ENCODE measurements at places on chromosomes 12 and 14.
A peak's percentile ranks its signal among the peaks of the same experiment; 100 is the strongest.

GRCh38 chr14:80787876-80788275 is 153.7 kb downstream of the CEP128 start:
- no peak for DNase-seq

DNA sequence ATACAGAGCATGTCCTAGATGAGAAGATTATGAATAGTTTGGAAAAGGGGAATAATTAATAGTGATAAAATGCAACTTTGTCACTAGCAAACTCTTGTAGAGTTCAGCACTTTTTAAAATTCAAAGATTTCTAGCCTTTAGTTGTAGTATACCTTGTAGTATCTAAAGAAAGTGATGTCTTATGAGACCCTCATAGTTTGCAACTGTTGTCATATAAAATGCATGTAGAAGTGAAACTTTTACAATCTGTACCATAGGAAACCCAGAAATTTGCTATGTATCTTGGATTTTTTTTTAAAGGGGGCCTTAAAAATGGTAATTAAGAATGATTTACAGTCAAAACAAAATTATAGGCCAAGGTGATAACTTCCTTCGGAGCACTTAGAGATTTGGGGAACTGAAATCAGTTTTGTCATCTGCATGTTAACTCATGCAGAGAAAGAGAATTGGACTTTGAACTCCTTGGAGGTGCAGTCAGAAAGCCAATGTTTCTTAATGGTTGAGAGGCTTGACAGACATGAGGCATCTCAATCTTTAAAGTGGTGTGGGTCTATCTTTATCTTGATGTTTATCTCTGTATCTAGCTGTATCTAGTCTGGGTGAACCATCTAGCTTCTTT is 1.3 kb downstream of the LRRK2 start:
- no peak for DNase-seq

- DNase-seq = peak; percentile 57
Observed at GRCh38 chr12:54159140-54159539, 29.6 kb downstream of the SMUG1 start.

- peak; percentile 24 for DNase-seq
Observed at GRCh38 chr12:6772726-6773589, 638 bp downstream of the LAG3 start.

GRCh38 chr12:26610774-26611173 is 222.2 kb downstream of the ITPR2 start:
- DNase-seq = no peak

DNA sequence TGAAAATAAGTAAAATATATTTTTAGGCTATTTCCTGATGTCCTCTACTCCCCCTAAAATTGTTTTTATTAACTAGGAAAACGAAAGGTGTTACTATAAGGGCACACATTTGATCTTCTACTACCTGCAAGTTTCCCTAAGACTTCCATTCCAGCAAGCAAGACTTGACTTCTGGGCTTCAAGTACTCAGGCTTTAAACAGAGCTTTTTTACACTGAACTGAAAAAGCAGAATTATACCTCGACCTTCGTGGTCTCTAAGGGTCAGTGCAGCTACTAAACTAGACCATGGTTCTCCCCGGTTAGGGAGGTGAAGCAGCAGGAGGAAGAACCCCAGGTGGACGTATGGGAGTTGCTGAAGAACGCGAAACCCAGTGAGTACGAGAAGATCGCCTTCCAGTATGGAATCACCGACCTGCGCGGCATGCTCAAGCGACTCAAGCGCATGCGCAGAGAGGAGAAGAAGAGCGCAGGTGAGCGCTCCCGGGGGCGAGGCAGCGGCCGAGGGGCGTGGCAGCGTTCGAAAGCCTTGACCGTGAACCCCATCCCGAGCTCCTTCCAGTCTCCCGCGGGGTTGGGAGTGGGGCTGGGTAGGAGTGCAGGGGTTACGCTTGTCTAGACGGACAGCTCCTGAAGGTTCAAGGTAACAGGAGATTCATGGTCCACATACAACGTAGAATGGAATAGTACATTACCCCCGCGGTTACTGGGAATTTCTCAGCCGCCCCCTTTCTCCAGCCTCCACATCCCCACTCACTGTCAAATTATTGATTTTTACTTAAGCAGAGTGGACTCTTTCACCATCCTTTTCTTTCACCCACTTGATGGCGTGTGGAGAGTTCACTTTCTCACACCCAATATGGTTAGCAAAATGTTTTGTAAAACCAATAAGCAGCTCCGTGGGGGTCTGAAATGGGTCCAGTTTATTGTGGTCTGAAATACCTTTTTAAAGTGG is 47.6 kb downstream of the MYBPC1 start:
- peak; percentile 20 for DNase-seq

DNA sequence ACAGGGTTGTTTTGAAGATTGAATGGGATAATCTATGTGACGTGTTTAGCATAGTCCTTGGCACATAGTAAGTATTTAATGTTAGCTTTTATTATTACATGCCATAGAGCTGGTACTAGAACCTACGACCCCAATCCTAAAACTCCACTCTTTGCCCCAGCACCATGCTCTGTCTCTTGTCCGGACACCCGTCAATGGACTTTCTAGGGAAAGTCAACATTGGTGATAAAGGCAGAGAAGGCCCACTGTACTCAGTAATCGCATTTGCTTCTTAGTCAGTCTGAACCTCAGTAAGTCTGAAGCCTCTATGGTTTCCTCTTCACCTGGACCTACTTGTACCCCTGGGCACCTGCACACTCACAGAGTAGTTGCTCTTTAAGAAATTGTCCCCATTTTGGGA is 153.1 kb upstream of the PRMT8 start:
- DNase-seq = no peak

- no peak for DNase-seq
Observed at GRCh38 chr14:50400461-50400860, 3.8 kb upstream of the CDKL1 start.

DNA sequence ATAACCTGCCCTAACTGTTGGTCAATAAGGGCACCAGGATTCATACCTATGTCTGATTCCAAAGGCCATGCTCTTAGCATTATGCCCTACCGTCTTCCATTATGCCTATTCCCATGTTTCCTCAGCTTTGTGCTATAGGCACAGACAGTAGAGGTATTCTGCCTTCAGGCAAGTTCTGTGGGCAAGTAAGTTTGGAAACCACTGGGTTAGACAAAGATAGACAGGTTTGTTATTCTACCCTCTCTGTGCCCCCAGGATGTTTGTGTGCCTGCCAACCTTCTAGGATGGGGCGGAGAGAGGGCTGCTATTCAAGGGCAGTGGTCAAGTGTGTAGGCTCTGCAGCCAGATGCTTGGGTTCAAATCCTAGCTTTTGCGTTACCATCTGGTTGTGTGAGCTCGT is 4.6 kb downstream of the RAPGEF3 start:
- no peak for DNase-seq

- no peak for DNase-seq
Observed at GRCh38 chr12:117322428-117322827, 39.0 kb downstream of the NOS1 start.

GRCh38 chr14:60863249-60863648 is 117.6 kb downstream of the TRMT5 start:
- DNase-seq = no peak

DNA sequence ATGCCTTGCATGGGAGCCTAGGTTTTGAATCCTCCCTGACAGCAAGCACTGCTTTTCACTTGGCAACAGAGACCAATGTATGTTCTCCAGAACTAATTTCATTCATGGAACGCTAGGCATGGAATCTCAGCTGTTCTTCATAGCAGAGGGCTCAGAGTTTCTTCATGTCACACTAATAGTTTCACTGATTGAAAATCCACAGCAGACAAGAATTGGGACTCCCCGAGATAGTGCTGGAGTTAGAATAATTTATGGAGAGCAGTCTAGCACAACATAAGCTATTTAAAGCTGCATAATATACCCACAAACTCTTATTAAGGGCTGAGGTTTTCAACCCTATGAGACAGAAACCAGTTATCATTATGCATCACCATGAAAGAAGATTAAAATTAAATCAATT is 342.5 kb downstream of the TMEM132D start:
- DNase-seq = no peak

DNA sequence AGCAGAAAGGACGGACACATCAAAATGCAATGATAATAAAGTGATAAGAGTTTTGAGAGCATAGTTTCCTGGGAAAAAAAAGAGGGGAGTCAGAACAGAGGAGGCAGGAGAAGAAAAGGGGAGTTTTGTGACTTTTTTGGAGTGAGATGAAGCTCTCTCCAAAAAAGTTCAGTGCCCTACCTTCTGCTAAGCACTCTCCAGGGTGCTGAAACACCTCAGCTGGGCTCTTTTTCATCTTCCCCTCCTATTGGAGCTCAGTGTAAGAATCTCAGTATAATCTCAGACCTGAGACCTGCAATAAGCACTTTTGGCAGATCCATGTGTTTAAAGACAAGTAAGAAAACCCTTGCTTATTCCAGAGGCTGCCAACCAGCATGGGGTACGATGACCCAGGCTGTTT is 58.9 kb upstream of the SRRM4 start:
- no peak for DNase-seq

GRCh38 chr14:73667854-73668253 is 23.1 kb downstream of the DNAL1 start:
- DNase-seq = no peak

DNA sequence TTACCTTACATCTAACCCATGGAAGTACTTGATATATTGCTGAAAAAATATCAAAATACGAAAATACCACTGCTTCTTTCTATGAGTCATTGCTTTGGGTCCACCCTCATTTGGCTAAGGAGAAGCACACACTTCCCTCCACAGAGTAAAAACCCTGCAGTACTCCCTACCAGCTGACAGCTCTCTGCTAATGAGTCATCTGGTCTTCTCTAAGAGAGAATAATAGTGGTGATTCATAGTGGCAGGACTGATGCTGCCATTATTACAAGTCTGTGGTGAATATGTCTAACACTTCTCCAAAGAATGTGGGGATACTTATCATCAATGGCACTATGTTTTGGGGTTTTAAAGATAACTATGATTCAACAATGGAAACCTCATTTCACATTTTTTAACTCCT is 90.7 kb downstream of the PPFIA2 start:
- peak; percentile 31 for DNase-seq

- no peak for DNase-seq
Observed at GRCh38 chr12:45406988-45407850, 191.3 kb downstream of the ANO6 start.

DNA sequence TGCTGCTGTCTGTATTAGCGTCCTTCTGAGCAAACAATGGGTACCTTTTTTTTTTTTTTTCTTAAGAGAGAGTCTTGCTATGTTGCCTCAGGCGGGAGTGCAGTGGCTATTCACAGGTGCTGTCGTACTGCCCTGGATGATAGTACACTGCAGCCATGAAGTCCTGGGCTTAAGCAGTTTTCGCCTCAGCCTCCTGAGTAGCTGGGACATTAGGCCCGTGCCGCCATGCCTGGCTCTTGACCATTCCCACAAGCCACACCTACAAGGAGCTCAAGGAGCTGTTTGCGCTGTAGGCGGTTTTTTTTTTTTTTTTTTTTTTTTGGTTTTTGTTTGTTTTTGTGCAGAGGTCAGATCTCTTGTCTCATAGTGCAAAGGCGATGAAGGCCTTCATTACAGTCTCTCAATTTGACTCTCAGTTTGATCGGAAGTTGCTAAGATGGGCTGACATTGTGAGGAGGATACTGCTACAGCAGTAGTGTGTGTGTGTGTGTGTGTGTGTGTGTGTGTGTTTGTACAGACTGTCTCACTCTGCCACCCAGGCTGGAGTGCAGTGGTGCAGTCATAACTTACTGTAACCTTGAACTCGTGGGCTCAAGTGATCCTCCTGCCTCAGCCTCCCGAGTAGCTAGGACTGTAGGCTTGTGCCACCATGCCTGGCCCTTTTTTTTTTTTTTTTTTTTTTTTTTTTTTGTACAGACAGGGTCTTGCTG is 34.2 kb downstream of the TRAF3 start:
- DNase-seq = no peak

GRCh38 chr12:121748571-121749265 is 36.2 kb downstream of the TMEM120B start:
- DNase-seq = peak; percentile 28

GRCh38 chr12:71721783-71722505 is 32.7 kb upstream of the RAB21 start:
- DNase-seq = no peak

DNA sequence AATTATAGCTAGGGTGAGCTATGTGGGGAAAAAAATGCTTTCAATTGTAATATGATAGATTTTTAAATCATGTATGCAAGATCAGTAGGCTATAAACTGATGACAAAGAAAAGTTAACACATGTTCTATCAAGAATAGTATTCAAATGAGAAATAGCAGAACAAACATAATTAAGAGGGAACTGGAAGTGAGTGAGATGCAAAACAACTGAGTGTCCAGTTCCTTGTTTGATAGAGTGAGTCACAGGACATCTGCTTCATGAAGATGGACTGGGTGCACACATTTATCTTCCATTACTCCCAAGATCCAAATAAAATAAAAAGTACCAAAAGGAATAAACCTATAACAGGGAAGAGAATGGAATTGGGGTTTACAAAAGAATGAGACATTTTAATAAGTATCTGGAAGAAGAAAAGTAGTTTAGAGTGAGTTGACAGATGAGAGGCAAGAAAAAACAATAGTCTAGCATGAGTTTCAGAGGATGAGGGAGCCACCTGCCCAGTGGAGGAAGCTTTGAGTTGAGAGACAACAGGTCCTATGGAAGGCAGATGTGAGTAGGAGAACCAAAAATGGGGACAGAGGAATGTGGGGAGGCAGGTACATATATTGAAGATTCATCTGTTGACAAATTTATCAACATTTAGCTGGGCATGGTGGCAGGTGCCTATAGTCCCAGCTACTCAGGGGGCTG is 178.1 kb upstream of the ARHGAP5 start:
- no peak for DNase-seq

- no peak for DNase-seq
Observed at GRCh38 chr12:45914090-45914489, 76.3 kb downstream of the SCAF11 start.

- no peak for DNase-seq
Observed at GRCh38 chr14:63960926-63961567, 108.2 kb downstream of the SYNE2 start.

DNA sequence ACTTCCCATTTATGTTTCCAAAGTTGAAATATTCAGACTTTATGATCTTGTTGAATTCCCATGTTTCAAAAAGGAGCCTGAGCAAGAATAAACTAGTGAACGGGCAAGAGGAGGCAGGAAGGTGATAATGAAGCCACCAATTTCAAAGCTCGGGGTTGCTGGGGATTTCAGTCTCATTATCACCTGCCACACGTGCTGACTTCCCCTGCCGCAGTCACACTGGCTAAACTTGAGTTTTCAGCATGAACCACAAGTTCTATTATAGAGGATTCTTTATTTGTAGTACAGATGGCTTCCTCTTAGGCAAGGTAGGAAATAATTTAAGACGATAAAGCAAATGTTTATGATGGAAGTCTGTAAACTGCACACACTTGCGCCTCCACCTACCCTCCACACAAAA is 18.1 kb upstream of the DIABLO start:
- no peak for DNase-seq

- DNase-seq = no peak
Observed at GRCh38 chr14:56244138-56244789, 126.1 kb downstream of the PELI2 start.

DNA sequence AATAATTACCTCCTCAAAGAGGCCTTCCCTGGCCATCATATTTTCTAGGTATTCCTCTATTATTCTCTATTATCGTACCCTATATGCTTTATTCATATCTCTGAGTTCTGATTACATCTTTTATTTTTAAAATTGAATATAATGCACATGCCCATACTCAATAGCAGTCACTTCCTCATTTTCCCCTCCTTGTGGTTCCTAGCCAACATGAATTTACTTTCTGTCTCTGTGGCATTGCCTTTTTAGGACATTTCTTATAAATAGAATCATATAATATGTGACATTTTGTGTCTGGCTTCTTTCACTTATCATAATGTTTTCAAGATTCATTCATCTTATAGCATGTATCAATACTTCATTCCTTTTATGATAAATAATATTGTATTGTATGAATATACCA is 74.4 kb upstream of the TRHDE start:
- no peak for DNase-seq
